Stimulated activated CD8-positive, alpha-beta memory T cell treated with anti-CD3 and anti-CD28 coated beads, Interleukin-4, amount 100 ng/mL, for 48 hours (primary cell): ENCODE measurements at places on chromosomes 7 and 10.

DNA sequence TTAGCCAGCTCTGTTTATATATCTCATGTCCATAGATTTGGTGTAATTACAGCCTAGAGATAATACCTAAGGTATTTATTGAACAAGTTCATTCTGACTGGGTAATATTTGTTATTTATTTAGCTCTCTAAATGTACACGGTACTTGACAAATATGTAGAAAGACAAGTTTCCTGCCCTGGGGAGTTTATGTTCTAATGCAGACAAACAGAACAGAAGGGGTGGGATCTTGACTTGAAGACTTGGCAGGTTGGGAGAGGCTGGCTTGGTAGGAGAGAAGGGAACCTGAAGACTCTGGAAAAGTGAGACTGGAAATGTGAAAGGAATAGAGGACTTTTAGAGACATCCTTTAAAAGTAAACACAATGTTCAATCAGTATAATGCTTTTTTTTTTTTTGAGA is 97.7 kb upstream of the CDK6 start:
- DNase-seq, result no peak

DNA sequence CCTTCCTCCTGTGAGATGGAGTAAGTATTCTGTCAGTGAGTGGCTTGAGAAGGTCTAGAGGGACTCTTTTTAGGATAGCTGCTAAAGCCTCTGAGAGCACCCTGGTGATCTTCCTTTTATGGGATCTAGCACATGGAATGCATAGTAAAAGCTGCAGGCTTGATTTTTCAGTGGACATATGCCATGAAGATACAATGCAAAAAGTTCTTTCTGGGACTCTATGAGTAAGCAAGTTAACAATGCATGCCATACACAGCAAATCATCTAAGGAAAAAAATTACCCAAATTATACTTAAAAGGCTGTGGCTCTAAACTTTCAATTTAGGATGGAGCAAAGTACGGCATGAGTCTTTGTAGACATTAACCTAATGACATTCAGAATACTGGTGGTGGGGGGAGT is 154.5 kb downstream of the SGMS1 start:
- no peak for DNase-seq

GRCh38 chr10:22293747-22294404 is 22.3 kb upstream of the COMMD3 start:
- DNase-seq, result no peak

GRCh38 chr7:145633513-145633912 is 483.1 kb upstream of the CNTNAP2 start:
- DNase-seq, result no peak

DNA sequence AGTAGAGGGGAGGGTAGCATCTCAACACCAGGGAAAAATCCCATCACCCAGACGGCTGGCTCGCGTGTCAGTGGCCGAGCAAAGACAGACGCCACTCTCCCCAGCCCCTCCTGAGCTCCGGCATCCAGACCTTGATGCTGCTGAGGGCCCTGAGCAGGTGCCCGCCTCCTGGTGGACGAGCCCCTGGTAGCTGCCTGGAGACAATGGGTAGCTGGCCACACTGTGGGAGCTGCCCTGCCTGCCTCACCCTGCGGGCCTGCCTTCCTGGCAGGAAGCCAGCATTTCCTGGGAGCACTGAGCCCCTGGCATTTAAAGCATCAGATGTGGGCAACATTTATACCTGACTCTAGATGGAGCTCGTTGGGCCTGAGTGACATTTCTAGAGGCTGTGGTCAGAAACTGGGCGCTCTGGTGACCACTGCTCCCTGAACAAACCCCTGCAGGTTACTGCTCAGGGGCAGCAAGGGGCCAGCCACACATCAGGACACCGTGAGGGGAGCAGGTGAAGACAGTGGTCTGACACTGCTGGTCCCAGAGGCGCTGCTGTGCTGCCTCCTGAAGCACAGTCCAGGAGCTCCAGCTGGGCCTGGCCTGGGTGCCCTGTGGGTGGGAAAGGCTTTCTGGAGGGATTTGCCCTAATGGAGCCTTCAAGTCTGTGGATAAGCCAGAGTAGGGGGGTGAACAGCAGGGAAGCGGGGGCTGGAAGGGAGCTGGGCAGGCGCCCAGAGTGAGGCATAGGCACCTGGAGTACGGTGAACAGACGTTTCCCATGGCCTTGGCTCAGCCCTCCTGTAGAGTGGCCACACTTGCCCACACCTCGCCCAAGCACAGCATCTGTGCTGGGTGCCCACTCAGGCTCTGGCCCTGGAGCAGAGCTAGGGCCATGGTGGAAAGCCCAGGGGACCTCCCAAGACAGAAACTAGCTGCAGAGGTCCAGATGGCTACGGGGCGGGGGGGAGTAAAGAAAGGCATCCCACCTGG is 138.7 kb downstream of the MAPK8 start:
- no peak for DNase-seq

- no peak for DNase-seq
Measured at GRCh38 chr10:94617389-94617944, 66.1 kb upstream of the CYP2C18 start.

- no peak for DNase-seq
Measured at GRCh38 chr7:46752881-46753366, 829.0 kb downstream of the TNS3 start.

- no peak for DNase-seq
Measured at GRCh38 chr10:28147706-28148105, 148.8 kb upstream of the ODAD2 start.
